Suppressor macrophage (primary cell): ENCODE measurements at places on chromosomes 13 and 19.

- no peak for DNase-seq
Observed at GRCh38 chr19:35587321-35587720, 1.3 kb downstream of the PMIS2 start.

DNA sequence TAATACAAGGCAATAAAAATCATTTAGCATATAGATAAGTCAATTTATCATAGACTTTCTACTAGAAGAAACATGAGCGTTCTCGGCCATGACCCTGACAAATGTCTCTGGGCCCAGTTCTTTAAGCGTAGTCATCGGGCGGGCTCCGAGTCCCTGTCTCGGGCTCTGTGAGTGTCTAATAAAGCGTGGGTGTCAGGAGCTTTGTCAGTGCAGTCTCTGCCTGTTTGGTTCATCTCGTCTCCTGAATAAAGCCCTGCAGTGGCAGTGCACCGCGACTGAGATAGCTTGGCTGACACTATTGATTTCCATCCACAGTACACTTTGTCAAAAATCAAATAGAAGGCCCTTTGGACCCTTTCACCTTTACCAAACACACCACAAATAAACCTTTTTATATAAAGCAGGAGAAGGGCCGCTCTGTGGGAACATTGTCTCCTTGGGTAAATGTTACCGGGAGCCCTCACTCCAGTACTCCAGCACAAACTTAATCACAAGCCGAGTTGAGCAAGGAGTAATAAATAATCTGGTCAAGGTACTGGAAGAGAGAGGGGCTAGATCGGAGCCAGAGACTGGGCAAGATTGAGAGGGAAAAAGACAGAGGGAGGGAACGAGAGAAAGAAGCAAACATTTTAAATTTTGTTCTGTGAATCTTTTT, 368.2 kb upstream of the TSHZ3 start:
- no peak for DNase-seq

GRCh38 chr19:13881251-13881691, 4.3 kb downstream of the NANOS3 start:
- peak; percentile 44 for DNase-seq

DNA sequence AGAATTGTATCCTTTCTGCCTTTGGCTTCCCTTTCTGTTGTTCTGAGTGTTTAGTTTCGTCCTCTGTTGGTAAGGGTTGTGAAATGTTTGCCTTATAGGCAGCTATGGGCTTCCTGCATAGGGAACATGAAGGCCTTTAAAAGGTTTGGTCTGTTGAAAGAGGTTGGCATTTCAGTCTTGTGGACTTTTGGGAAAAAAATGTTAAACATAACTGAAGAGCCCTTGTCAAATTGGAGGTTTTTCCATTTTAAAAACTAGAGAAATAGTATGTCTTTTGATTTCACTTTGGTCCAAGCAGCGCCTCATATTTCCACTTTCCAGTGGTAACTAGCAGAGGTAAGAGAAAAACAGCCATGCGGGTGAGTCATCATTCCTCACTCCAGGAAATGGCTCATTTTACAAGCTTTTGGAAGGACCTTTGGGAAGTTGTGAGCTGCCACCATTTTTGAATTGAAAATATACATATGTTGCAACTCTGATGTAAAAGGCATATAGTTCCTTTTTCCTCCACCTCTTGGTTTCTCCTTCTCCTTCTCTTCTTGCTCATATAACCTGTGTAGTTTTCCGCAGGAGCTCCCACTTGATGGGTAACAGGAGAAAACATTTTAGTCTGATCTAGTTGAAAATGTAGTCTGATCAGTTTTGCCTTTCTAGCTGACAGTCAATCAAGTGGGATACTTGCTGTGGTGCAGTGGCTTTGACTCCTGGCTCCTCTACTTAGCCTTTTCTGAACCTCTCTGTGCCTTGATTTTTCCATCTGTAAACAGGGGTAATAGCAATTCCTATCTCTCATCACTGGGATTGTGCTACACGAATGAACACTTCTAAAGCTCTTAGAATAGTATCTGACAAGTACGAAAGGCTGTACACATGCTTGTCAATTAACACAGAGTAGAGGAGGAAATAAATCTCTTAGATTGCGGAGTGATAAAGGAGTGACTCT, 23.0 kb downstream of the GPC6 start:
- DNase-seq = no peak

- no peak for DNase-seq
Observed at GRCh38 chr19:2997720-2998119, 20.4 kb downstream of the TLE6 start.

- DNase-seq = peak; percentile 40
Observed at GRCh38 chr19:3852614-3853254, 16.1 kb downstream of the ZFR2 start.

DNA sequence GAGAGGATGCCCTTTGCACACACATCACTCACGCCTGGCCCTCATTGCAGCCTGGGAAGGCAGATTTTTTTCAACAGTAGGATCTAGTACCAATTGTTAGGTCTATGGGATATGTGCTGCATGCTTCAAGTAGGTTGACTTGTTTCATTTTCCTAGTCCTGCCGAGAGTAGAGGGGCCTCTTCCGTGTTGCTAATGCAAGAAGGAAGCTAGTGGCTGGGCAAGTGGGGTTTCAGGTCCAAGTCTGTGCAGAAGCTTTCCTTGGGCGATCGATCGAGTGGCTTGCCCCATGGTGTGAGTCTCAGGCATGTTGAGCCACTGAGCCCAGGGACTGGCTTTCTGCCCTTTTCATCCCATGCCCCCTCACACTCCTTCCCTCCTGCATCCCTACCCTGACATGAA, 13.7 kb downstream of the ILF3 start:
- DNase-seq = no peak

GRCh38 chr19:50974702-50975556, 5.5 kb upstream of the KLK6 start:
- no peak for DNase-seq

GRCh38 chr13:72293206-72293605, 426.2 kb upstream of the DACH1 start:
- DNase-seq = no peak

GRCh38 chr13:41596190-41596589, 138.8 kb downstream of the RGCC start:
- DNase-seq = no peak

DNA sequence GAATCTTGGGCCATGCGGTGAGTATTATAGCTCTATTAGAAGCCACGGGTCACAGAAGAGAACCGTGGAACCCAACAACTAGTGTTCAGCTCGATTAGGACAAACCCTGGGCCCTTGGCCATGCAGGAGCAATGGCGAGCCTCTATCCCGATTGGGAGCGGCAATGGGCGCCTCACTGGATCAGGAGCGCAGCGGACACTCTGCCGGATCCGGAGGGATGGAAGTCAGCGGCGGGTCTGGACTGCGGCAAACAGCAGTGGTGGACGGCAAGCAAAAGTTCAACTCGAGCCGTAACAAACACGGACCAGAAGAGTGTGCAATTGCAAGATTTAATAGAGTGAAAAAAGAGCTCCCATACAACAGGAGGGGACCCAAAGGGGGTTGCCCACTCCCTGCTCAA, 1481.9 kb downstream of the PCDH9 start:
- DNase-seq = no peak

- DNase-seq = no peak
Observed at GRCh38 chr19:31266731-31267130, 82.5 kb downstream of the TSHZ3 start.
